Lung microvascular endothelial cell (primary cell): ENCODE measurements at places on chromosomes 1 and 21. TPM values are rescaled to one million over a fixed set of nuclear protein-coding genes. Genes with fewer than 3 reads are reported as not detected.

OR2T35 gene
- total RNA-seq: not detected in 2 replicates

S100A14 gene
- total RNA-seq: 0.20 TPM in 1 of 2 replicates, not detected in the other

MXRA8 gene
- 0.20 and 0.44 TPM in 2 replicates for total RNA-seq

ARTN gene
- total RNA-seq: not detected in 2 replicates

SLC2A5 gene
- total RNA-seq: under 0.01 and 0.20 TPM in 2 replicates

BRDT gene
- not detected in 2 replicates for total RNA-seq

S100A7 gene
- not detected in 2 replicates for total RNA-seq

AJAP1 gene
- total RNA-seq: not detected in 2 replicates

GPA33 gene
- not detected in 2 replicates for total RNA-seq

GBP7 gene
- total RNA-seq: not detected in 2 replicates

SLC37A1 gene
- 8.3 and 13.3 TPM in 2 replicates for total RNA-seq
